ENCODE measurements at places on chromosomes 4 and X.

GRCh38 chr4:58435871-58436270, 1325.7 kb upstream of the IGFBP7 start:
- DNase-seq: no peak

- no peak for DNase-seq
Measured at GRCh38 chr4:119204916-119205315, 7.6 kb upstream of the USP53 start.

DNA sequence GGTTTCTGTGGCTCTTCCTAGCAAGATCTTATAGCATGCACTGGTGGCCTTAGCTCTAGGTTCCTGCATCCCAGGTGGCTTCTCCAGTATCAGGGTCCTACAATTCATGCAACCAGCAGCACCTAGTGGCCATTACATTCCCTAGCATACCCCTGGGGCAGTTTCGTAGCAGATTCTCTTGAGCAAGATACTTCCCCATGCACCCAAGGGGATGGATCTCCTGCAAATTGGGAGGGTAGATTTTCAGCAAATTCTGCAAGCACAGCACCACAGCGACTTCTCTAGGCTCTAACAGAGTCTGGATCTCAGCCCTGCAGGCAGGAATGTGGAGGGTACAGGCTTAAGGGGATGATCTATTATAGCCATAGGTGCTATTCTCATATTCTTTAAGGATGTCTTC, 13.1 kb upstream of the SLC9B1 start:
- no peak for DNase-seq

- DNase-seq: no peak
Measured at GRCh38 chr4:125225806-125226205, 88.9 kb upstream of the FAT4 start.

DNA sequence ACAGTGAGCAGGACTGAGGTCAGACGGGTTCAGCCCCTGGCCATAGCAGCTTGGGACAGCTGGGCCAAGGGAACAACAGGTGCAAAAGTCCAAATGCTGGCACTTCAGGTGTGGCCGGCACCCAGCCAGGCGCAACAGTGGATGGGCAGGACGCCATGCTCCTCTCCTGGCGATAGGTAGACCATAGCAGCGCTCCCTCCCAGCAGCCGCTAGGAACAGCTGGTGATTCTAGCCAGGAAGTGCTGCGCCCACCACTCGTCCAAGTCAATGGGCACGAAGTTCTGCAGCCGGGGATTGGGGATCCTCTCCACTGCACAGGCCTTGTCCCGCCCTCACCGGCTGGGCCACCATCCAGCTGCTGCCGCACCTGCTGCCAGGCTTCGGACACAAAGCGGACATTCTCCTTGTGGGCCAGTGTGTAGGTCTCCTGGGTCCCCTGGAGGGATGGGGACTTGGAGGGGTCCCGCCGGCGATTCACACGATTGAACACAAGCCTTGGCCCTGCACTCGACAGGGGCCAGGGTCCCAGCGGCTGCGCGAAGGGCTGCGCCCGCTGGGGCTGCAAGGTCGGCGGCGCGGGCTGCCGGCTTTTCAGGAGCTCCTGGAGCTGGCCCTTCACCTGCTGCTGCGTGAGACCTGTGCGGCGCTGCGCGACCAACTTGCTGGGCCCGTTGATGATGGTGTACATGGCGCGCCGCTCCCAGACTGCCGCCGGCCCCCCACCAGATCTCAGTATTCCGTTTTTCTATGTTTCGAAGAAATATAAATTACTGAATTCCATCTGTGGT, 227.5 kb upstream of the STK26 start:
- no peak for DNase-seq

GRCh38 chr4:114807357-114807756, 208.8 kb downstream of the UGT8 start:
- no peak for DNase-seq

DNA sequence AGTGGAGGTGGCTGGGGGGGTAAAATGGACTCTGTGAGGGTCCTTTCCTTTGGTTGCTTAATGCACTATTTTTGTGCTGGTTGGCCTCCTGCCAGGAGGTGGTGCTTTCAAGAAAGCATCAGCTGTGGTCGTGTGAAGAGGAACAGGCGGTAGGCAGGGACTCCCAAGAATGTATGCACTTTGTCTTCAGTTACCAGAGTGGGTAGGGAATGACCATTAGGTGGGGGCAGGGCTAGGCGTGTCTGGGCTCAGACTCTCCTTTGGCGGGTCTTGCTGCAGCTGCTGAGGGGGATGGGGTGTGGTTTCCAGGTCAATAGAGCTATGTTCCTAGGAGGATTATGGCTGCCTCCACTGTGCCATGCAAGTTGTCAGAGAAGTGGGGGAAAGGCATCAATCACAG, 509.0 kb downstream of the PCDH19 start:
- no peak for DNase-seq

DNA sequence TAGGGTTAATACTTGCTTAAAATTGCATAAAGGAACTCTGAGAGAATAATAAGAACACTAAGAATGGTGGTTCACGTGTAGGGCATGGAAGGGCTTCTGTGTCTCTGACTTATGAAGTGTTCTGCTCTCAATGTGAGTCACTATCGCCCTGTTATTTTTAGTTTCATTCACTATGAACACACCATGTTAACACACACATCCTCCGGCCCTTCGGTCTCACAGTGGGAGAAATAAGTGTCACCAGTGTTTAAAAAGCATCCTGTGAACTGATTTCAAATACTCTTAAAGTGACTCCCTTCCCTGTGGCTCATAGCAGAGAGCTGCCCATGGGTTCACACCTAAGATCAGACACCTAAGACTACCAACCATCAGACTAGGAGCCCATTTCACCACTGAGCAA, 33.8 kb upstream of the FGFBP2 start:
- DNase-seq: no peak

DNA sequence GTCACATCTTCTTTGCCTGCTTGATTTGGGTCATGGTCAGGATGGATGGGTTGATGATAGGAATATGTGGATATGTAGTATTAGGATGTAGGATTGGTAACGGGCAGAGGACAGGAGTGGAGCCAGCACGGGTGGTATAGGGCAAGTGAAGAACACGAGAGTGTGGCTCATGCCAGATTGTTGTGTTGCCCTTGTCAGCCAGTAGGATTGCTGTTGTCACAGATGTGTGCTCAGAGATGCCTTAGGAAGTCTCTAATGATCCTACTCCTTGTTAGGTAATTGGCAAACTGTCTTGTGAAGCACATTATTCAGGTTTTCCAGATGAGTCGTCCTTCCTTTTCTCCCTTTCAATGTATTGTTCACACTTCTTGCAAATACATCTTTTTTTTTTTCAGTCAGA, 5.5 kb downstream of the ATP10D start:
- DNase-seq: no peak

GRCh38 chrX:10471418-10471817, 149.0 kb downstream of the MID1 start:
- no peak for DNase-seq

DNA sequence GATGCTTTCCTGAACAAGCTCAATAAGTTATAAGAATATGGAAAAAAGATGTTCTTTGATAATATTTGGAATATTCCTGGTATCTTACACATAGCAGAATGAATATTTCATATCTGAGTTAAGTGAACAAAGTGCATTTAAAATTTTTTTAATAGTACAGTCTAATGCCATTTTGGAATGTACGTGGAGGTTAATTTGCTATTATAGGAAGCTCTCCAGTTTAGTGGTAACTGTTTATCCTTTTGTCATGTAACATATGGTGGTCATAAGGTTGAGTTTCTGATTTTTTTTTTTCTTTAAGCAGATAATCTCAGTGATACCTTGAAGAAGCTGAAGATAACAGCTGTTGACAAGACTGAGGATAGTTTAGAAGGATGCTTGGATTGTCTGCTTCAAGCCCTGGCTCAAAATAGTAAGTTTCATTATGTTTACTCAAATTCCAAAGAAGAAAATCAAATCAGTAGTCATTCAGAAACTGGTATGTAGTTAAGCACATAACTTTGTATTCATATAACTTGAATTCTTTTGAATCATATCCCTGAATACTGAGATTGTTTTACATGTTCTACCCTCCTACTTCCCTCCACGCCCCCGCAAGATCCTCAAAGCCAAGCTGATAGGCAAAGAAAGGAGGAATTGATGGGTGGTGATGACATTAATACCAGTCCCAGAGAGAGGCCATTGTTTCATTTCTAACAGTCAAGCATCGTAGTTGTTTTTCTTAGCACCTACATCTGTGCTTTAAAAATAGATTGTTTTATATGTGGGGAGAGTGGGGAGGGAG, 32.1 kb downstream of the RAP1GDS1 start:
- no peak for DNase-seq

DNA sequence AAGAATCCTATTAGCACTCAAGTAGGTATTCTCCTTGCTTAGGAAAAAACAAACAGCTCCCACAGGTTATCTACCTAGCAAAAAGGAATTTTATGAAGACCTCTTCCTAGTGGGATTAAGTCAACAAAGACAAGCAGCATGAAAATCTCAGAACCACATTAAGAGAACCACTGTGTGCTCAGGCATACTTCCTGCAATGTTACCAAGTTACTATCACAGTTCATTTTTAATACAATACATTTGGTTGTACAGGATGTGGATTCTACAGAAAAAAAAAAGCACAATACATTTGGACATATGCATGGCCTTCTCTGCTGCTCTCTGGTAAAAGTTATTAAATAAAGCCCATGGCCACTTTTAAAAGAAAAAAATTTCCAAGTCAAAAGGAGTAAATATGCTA, 193.7 kb downstream of the PPP3CA start:
- DNase-seq: no peak

GRCh38 chr4:21921526-21922180, 26.9 kb downstream of the KCNIP4 start:
- DNase-seq: no peak

DNA sequence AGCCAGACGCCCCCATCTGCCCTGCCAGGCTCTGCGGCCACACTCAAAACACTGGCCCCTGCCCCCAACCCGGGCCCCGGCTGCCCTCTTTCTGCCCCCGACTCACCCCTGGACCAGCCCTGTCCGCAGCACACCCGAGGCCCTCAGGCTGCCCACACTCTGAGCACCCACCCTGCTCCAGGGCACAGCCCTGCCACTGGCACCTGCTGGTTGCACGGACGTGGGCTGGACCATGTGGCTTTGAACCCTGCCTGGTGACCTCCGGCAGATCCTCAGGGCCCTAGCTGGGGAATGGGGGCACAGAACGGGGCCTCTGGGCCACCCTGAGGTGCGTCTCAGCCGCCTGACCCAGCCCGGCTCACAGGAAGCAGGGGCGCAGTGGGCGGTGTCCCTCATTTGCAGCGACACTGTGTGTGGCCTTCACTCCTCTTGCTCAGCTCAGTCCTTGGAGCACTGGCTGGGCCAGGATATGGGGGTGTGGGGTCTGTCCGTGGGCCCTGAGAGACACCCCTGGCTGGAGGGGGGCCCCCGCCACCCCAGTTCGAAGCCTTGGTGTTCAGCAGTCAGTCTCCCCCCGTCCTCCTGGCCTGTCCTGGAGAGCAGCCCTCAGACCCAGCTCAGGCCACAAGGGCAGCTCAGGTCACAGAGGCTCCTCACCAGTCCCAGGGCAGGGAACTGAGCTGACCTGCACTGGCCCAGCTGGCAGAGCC, 73.2 kb downstream of the FAM53A start:
- no peak for DNase-seq

DNA sequence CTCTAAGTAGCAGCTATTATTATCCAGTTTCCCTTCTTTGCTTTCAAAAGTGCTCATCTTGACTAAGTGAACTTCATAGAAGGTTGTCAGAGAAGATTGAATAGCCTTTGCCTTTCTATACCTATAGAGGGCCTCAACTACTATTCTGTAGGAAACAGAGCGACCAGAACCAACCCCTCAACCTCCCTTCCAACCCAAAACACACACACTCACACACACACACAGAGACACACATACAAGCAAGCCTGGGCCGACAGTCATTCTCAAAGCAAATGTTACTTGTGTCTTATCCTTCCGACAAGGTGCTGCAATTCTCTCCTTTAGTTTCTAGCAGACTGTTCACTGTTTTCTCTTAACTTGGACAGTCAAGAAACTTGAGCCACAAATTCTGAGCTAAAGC, 201.6 kb downstream of the DCTD start:
- DNase-seq: no peak

DNA sequence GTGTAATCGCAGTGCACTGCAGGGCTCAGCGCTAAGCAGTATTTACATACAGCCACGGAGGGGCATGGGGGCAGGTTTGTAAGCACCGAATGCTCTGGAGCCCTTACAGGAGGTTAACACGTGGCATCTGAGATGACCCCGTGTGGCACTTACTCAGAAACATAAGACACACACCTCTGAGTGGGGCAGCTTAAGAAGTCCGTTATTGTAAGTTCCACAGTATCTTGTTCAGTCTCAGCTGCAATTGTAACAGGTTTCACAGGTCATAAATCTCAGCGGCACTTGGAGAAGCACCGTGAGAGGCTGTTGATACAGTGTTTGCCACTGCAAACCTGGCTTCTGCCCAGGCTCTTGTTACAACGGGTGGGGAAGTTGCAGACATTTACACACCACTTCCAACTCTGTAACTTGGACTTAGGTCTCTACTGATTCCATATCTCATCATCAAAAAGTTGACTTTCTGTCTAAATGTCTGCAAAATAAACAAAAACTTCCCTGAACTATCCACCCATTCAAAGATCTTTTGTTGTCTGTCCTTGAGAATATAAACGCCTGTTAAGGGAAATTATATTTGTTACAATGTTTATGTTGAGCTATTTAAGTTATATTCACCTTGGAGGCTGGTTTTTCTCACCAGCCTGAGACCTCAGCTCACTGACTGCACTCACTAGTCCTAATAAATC, 10.3 kb downstream of the CPLX1 start:
- DNase-seq: no peak

DNA sequence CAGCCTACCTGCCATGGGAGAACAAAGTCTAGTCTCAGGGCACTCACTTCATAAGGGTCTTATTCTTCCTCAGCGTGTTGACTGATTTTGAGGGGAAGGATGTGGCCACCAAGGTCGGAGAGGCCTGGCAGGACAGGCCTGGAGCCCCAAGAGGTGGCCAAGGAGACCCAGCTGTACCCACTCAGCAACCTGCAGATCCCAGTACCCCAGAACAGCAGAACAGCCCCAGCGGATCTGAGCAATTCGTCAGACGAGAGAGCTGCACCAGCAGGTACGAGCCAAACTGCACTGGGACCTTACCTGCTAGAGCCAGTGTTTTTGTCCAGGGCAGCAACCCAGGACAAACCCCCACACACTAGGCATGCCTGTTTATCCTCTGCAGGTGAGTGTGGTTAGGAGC, 34.3 kb downstream of the PNMA5 start:
- no peak for DNase-seq

GRCh38 chrX:49246541-49246940, 11.3 kb downstream of the CCDC22 start:
- no peak for DNase-seq

DNA sequence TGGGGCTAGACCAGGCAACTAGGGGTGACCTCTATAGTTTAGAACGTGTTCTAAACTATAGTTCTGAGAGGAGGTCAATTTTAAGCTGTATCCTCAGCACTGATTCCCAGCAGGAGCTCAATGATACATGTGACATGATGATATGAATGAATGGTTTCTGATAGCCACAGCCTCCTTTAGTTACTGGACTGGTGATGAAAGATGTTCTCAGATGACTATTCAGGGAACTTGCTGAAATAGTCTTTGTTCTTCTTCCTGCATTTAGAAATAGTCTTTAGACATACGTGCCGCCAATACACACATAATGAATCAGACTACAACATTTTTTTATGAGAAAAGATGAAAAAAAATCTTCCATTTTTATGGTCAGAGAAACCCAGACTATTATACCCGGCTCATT, 116.3 kb upstream of the TMEM150C start:
- no peak for DNase-seq

Data from right kidney (tissue), 9 donors.